ENCODE measurements at places on chromosomes 5 and 9. TPM values are rescaled to one million over a fixed set of nuclear protein-coding genes. Genes with fewer than 3 reads are reported as not detected.

GRCh38 chr9:8268216-8268878 is 468.8 kb upstream of the DMAC1 start:
- no peak for DNase-seq

The PRR16 gene
- total RNA-seq: not detected

The TMEM215 gene
- not detected for total RNA-seq

The RLN2 gene
- 1.6 TPM for total RNA-seq

DNA sequence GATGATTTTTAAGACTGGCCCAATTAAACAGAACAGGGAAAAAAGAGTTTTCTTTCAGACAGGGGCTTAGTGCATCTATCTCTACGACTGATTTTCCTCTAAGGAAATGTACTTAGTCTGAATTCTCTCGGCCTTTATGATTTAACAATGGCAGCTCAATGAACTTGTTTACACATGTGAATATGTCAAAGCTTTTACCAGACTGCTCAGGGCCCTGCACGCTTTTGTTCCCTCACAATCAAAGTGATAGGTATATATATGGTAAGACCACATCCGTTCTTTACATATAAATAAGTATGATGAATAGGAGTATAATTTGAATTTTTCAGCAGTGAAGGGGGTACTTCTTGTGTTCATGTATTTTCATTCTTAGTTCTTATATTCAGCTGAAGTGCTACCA is 27.6 kb downstream of the LEAP2 start:
- no peak for DNase-seq
